ENCODE measurements at places on chromosomes 1 and 21.

- no peak for DNase-seq
Measured at GRCh38 chr1:29532751-29533150, 296.4 kb downstream of the PTPRU start.

GRCh38 chr1:27876341-27877114 is 4.2 kb downstream of the THEMIS2 start:
- DNase-seq: no peak

DNA sequence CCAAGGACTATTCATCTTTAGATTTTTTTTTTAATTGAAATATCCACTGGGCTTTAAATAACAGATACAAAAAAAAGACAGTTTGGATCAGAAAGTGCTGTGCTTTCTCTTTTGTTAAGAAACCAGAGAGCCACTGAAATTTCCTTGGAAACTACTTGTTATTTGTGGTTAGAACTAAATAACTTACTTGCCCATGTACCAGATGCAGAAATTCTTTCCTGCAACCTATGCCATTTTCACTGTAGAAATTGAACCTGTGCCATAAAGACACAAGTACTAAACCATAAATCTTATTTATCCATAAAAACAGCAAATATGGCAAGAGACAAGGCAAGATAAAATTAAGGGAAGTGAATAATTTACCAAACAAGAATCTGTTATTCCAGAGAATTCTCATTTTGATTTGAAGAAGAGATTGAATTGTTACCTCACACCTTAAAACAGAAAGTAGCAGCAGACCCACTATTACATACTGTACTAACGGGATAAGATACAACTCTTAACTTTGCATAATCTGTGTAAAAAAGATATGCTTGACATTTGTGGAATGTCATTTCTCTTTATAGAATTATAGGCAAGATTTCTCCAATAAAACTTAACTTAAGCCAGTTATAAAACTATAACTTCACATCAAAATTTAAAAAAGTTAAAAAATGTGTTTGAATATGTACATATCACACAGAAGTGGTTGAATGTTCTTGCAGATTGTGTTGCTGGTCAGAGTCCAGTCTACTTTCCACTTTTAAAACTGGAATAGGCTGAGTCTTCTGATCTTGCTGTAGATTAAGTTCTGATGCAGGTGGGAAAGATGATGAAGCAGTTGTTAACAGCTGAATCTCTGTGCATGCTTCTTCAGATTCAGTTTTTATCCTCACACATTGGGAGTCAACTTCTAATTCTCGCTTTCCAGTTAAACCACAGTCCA is 6.3 kb upstream of the PHTF1 start:
- no peak for DNase-seq

DNA sequence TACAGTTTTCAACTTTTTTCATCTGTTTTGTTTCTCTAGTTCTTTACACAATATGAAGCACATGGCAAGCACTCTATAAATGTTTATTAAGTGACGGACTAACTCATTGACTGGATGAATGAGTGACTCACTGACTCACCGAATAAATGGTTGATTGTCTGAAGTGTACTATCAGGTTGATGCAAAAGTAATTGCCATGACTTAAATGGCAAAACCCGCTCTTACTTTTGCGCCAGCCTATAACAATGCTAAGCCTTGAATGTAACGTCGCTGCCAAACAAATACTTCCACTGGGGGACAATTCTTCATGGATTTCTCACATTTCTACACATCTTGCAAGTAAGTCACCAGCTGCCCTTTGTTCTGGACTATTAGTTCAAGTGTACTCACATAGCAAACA is 109.0 kb upstream of the KCTD3 start:
- DNase-seq: no peak

DNA sequence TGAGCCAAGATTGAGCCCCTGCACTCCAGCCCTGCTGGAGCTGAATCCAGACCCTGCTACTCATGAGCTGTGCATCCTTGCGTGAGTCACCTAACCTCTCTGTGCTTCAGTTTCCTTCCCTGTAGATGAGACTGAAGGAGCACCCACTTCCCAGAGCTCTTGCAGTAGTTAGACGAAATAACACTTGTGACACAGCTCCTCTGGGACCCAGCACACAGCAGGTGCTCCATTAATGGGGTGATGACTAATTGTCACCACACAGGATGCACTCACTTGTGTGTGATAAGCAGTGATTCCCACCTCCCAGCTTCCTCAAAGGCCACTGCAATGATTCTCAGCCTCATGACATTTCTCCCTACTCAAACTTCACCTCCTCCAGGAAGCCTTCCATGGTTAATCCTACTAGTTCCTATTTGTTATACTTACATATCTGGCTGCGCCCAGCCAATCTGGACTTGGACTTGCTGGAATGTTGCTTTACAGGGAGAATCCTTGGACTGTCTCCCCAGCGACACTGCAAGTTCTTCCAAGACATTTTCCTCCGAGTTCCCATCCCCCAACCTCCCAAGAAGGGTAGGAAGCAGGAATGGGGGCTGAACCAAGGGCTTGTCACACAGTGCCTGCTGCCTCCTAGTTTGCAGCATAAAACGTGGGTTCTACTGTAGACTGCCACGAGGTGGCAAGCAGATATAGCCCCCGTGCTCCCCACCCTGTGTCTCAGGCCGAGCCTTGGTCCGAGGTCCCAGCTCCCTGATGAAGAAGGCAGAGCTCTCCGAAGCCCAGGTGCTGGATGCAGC is 17.2 kb downstream of the DRAXIN start:
- no peak for DNase-seq

GRCh38 chr1:205711105-205712048 is 31.1 kb upstream of the SLC45A3 start:
- DNase-seq: peak; percentile 68

GRCh38 chr1:230349020-230349393 is 77.1 kb downstream of the PGBD5 start:
- no peak for DNase-seq

DNA sequence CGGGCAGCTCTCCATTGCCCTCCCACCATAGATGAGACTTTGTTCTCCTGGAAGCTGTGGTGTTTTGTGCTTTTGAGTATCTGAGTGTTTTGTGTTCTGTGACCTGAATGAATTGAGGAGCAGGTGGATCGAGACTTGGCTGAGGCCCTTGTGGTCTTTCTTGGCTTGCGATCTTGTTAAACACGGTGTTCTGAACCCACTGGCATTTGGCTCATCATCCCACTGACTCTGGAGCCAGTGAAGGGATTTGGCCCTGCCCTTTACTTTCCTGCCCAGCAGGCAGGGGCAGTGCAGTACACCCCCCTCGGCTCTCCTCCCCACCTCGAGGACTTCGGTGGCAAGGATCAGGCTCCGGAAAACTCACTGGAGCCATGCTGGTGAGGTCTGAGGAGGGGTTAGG is 30.6 kb downstream of the PKNOX1 start:
- DNase-seq: no peak

All from HCEC 1CT (cell line).